ENCODE measurements at places on chromosomes 16 and 17.

DNA sequence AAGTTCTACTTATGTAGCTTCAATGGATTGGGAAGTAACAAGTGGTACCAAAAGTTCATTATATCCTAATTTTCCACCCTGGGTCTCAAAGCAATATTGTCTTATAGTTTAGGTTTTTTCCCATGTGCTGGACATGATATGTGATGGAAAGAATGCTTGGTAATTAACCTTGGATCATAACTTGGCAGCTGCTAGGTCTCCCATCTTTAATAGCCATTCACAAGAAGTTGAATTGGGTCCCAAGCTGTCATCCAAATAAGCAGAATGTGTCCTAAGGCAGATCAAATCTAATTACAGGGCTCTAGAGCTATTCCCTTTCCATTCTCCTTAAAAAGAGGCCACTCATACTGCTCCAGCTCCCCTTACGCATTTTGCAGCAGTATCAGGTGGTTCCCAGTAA is 44.7 kb upstream of the KCNJ16 start:
- DNase-seq = no peak

DNA sequence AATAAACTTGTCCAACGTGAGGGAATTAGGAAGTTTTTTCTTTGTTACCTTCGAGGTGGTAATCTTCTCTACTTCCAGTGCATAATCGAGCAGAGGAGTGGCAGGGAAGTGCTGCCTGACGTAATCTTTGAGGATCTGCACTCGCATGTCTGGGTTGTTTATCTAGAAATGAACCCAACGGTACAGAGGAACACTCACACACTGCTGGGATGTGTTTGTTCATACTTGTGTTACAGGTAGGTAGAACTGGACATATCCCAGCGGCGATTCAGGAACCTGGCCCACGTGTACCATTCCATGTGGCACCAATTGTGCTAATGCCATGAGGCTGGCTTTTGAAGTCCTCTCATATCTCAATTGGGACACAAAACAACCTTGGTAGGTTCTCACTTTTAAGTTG is 4.2 kb upstream of the KLHL11 start:
- no peak for DNase-seq

GRCh38 chr17:1423456-1424135 is 23.6 kb upstream of the YWHAE start:
- no peak for DNase-seq

DNA sequence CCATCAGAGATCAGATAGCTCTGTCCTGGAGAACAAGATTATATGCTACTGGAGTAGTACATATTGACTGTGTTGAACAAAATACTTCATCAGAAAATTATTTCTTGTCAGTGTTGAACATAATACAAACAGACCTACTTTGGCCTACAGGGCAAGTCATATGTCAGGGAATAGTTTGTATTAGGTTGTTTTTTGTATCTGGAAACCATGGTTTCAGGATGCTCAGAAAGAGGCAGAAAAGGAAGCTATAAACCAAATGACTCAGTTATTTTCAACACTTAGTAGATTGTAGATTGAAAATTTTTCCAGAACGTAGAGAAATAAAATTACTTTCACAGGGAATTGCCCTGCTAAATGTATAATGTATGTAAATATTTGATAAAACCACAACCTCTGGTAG is 198.4 kb downstream of the CYB561 start:
- DNase-seq = no peak

DNA sequence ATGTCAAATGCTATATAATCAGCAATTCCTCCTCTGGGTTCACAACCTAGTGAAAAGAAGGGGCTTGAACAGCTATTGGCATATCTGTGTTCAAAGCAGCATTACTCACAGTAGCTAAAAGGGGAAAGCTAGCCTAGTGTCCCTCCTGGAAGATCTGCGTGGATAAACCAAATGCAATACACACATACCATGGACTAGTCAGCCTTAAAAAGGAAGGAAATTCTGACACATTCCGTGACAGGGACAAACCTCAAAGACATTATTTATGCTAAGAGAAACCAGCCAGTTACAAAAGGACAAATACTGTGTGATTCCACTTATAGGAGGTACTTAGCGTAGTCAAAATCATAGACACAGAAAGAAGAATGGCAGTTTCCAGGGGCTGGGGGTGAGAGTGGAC is 90.1 kb downstream of the XYLT1 start:
- DNase-seq = no peak

DNA sequence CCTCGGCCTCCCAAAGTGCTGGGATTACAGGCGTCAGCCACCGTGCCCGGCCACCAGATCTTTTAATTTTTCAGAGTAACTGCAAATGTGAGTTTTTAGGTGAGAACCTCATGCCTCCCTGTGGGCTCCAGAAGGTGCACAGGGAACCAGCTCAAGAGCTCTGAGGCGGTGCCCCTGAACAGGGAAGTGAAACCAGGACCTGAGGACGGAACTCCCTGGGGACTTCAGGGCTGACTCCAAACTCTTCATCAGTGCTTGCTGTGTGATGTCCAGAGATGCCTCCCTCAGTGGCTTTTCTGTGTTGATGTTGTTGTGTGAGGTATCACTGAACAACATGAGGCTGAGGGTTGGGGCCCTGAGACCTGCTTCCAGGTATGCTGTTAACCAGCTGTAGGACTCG is 23.8 kb downstream of the SLC12A3 start:
- DNase-seq = no peak

DNA sequence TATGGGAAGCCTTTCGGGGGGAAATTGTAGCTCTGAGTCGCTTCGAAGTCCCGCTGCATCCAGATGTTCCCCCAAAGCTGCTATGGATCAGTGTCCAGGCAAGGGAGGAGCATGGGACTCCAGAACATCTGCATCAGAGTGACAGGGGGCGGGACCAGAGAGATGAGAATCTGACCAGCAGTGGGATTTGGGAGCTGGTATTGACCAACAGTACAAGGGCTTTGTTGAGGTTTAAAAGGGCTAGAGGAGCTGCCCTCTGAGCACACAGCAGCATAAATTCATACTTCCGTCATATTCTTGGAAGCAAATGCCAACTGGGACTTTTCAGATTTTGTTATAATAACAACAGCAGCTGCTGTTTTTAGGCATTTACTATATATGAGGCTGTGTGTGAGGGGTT is 10.6 kb downstream of the RBFOX1 start:
- no peak for DNase-seq

DNA sequence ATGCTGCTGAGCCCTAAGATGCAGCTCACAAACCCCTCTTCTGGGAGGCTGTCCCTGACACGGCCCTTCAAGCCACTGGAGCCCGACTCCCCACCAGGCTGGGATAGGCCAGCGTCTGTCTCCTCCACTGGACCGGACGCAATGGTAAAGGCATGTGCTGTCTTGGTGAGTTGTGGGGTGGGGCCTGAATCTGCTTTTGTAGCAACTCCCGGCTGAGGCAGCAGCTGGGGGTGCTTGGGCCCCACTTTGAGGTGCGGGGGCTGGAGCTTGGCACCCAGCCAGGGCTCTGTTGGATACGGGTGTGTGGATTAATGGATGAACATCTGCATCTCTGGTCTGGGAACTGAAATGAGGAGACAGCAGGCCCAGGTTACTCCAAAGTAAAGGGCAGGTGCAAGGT is 3.5 kb upstream of the NLRC3 start:
- DNase-seq = no peak

DNA sequence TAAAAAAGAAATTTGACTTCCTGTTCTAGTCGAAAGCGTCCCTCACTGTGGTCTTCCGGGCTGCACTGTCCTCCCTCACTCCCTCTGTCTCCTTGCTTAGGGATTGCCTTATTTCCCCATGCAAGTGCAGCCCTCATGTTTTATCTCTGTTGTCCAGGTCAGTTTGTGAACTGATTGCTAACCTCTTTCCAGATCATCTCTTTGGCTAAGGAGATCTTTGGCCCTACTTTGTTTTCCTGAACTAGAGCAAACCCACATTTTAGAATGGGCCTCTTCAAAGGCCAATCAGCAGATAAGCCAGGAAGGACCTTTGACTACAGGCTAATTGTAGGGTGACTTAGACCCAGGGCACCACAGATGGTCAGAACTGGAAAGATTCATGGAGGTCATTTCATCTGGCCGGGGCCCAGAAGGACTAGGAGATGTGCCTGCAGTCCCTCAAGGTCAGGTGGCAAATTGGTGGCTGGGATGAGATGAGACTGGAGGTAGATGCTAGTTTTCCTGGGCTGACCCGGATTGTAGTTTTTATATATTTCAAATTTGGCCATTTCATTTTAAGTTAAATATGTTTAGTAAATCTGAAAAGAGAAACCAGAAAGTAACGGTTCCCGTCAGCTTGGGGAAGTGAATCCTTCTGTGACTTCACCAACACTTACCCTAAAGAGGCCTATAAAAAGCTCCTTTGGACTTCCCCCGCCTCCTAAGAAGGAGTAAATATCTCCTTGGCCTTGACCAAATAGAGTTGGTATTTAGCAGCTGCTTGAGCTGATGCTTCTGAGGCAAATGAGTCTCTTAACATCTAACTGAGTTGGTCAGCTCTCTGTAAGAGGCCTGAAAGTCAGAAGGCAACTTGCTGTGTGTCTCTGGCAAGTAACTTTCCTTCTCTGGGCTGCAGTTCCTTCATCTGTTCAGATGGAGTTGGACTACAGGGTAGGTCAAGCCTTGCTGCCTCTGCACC is 6.2 kb upstream of the SLC25A19 start:
- peak; percentile 43 for DNase-seq

GRCh38 chr17:80045703-80046102 is 9.3 kb downstream of the CCDC40 start:
- no peak for DNase-seq

GRCh38 chr16:3198334-3199072 is 10.5 kb downstream of the OR1F1 start:
- no peak for DNase-seq

DNA sequence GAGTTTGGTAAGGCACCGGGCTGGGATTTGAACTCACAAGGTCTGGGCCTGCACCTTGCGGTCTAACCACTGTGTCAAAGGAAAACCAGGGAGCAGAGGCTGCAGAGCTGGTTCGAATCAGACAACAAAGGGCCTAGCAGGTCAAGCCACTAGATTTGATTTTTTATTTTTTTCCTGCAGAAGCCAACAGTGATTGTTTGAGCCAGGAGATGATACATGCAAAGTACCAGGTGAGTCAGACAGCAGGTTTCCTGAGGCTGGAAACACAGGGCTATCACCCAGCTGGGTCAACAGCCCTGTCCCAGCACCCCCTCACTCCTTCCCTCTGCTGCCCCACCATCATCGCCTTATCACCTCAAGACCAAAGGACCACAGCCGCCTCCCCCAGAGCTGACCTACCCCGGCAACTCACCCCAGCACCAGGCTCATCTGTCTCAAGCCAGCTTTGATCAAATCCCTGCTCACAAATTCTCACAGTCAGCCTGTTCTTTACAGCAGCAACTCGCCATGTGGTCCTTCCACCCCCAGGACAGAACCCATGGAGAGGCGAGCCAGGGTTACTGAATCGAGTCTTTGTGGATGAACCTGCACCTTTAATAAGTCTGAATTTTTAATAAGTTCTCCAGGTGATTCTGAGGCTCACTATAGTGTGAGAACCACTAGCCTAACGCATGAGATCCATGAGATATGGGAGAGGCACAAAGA is 13.0 kb upstream of the KRT19 start:
- no peak for DNase-seq

GRCh38 chr16:11245988-11246387 is 10.0 kb downstream of the SOCS1 start:
- no peak for DNase-seq

DNA sequence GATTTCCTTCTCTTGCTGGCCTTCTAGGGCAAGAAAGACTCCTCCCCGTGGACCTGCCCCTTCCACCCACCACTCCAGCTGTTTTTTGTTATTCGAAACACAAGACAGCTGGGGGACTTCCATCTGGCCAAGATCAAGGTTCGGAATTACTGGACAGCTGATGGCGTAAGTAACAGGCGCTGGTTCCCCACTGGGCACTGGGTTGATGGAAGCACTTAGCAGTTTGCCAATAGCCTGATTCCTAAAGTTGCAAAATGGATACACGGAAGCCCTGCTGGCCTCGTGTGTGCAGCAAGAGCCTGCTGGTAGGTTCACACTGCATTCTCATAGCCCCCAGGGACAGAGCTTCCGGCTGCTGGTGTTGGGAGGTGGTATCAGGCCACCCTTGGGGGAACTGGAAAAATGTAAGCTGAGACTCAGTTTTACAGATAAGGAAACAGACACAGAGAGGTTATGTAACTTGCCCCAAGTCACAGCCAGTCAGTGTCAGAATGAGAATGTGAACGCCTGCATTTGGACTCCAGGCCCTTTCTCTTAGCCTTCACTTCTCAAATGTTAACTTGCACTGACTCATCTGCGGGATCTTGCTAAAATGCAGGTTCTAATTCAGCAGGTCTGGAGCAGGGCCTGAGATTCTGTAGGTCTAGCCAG is 171.7 kb downstream of the KATNIP start:
- DNase-seq = no peak

- no peak for DNase-seq
Measured at GRCh38 chr16:87581857-87582215, 20.5 kb upstream of the JPH3 start.

DNA sequence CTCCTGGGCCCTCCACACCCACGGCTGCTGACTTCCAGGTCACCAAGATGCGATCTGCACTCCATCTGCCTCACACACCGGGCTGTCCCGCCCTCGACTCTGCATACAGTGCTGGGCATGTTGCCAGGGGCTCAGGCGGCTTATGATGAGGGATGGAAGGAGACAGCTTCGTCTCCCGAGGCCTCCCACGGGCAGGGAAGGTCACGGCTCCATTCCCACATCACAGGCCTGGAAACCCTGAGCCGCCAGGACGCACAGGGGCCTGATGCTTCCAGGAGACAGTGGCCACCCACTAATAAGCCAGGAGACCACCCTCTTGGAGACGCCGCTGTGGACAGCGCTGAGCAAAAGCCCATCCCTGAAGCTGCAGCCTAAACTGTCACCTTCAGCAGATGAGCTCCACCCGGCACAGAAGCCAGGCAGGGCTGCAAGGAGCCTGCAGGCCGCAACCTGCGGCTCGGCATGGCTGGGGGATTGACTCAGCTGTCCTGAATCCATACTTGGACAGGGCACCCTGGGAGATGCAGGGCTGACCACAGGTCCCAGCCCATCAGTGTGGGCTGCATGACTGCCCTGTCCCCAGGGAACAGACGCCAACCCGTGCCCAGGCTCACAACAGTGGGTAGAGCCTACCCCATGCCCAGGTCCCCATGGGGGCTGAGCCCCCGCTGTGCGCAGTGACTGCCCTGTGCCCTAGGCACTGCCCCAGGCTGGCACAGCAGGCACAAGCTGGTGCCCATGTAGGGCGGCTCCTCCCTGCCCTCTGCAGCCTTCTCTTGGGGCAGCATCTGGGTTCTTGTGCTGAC is 34.4 kb downstream of the SLC7A5 start:
- no peak for DNase-seq

GRCh38 chr16:17238285-17239028 is 232.3 kb downstream of the XYLT1 start:
- DNase-seq = no peak

DNA sequence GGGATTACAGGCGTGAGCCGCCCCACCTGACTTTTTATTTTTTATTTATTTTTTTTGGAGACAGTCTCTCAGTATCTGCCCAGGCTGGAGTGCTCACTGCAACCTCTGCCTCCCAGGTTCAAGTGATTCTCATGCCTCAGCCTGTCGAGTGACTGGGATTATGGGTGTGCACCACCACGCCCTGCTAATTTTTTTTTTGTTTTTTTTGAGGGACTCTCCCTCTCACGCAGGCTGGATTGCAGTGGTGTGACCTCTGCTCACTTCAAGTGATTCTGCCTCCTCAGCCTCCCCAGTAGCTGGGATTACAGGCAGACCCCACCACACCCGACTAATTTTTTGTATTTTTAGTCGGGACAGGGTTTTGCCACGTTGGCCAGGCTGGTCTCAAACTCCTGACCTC is 7.7 kb downstream of the ZNF207 start:
- no peak for DNase-seq

GRCh38 chr16:32116080-32116479 is 137.0 kb upstream of the TP53TG3D start:
- no peak for DNase-seq

GRCh38 chr16:22948058-22948602 is 134.2 kb downstream of the HS3ST2 start:
- no peak for DNase-seq
